Central memory CD4-positive, alpha-beta T cell (primary cell): ENCODE measurements at places on chromosomes 12 and 14.
A peak's percentile ranks its signal among the peaks of the same experiment; 100 is the strongest.

DNA sequence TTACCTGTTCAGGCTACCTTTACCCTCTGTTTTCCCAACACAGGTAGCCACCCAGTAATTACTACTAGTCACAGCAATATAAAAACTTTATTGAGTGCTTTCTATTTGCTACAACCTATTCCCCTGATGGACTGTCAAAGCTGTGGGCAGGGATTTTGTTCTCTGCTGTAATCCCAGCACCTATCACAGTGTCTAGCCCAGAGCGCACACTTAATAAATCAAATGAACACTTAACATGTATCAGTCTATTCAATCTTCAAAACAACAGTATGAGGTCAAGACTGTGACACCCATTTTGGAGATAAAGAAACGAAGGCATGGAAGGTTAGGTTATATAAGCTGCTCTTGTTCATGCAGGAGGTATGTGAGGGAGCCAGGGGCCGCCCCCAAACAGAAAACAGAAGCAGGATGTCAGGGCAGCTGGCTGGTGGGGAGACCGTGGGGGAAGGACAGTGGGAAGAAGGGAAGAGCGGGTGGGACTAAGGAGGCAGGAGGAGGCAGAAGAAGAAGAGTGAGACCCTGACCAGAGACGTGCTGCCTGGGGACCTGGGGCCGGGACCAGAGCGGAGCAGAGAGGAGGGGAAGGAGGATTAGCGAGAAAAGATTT is 1.7 kb downstream of the TNFRSF1A start:
- DNase-seq: peak; percentile 47

- DNase-seq: no peak
Observed at GRCh38 chr12:3551386-3551785, 60.4 kb downstream of the PRMT8 start.

- DNase-seq: no peak
Observed at GRCh38 chr12:90851800-90852718, 102.9 kb downstream of the CCER1 start.

DNA sequence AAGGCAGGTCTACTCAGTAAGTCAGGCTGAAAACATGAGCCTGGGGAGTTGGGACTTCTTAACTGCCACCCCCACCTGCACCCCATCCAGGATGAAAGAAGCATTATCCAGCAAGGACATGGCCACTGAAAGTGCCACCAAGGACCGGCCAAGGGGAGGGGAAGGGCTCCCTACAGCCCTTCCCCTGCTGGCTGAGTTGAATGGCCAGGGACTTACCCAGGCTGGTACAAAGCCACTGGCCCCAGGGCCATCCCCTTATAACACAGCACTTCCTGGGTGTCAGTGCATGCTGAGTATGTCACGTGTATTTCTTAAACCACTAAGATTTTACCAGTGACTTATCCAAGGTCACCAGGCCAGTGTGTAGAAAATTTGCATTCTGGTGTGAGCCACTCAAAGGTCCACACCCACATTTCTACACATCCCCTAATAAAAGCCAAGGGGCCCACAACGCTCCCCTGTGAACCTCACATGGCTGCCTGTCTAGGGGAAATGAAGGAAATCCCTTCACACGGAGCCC is 29.3 kb upstream of the ZFP36L1 start:
- no peak for DNase-seq

DNA sequence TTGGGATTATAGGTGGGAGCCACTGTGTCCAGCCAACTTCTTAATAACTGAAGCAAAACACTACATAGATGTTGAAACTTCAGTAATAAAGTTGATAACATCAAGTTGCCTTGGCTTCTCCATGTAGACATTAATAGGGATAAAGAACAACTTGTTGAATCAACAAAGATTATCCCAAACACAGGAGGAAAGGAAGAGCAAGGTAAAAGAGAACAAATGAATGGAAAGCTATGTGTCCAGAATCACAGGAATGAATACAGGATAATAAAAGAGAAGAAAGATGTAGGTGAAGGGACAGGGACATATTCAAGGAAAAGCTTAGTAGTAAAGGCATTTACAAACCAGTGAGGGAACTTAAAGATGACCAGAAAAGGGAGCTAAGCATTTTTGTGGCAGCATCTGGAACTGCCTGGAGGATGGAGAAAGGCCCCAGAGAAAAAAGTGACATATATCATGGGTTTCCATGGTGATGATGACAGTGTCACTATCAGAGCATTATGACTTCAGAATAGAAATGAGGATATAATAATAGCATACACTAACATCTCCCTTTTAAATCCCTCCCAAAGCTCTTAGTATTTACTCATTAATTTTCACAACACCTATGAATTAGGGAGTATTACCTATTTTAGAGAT is 24.0 kb upstream of the MDM1 start:
- DNase-seq: no peak

GRCh38 chr14:78710963-78711362 is 540.8 kb downstream of the NRXN3 start:
- DNase-seq: no peak

- DNase-seq: no peak
Observed at GRCh38 chr14:60094306-60094897, 2.7 kb downstream of the PCNX4 start.

DNA sequence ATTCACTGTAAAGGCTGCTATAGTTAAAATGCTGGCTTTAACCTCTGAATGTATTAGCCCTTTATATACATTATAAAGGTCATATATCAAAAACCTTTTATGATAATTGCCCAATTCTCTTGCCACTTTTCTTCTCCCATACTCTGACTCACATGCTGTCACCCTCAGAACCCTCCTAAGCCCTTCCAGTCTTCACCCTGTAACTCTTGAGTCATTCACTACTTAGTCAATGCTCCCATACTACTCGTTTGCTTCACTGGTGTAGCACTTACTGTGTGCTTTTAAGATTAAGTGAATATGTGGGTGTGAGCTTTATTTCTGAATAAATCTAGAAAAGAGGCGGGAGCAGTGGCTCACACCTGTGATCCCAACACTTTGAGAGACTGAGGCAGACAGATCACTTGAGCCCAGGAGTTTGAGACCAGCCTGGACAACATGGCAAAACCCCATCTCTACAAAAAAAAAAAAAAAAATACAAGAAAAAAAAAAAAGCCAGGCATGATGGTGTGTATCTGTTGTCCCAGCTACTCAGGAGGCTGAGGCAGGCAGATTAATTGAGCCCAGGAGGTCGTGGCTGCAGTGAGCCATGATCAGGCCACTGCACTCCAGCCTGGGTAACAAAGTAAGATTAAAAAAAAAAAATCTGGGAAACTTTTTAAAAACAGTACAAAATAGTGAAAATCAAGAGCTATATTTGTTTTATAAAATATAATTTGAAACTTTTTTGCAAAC is 37.6 kb downstream of the SPATA7 start:
- DNase-seq: no peak

GRCh38 chr12:52942066-52942900 is 6.6 kb upstream of the KRT18 start:
- DNase-seq: no peak

DNA sequence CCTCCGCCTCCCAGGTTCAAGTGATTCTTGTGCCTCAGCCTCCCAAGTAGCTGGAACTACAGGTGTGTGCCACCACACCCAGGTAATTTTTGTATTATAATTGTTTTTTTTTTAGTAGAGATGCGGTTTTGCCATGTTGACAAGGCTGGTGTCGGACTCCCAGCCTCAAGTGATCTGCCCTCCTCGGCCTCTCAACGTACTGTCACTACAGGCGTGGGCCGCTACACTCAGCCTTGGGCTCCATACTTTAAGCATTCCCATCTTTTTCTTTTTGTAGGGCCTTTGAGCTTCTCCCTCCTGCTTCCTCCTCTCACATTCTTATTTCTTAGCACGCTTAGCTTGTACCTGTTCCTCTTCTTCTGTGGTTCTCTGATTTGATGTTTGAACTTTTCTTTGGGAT is 62.8 kb downstream of the SERPINA3 start:
- no peak for DNase-seq

DNA sequence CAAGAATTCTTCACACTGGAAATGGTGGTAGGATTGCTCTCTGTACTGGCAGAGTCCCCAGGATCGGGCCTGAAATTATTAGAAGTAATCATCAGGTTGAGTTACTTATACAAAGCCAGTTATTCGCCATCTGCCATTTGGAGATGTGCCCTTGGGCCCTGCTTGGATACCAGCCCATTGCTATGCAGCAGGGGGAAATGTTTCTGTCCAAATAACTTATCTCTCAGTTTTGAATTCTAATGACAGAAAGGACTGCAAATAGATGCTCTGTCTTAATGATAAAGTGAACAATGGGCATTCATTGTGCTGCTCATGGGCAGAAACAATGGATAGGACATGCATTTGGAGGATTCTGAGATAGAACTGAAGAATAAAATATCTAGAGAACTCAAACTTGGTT is 139.1 kb upstream of the PELI2 start:
- no peak for DNase-seq

DNA sequence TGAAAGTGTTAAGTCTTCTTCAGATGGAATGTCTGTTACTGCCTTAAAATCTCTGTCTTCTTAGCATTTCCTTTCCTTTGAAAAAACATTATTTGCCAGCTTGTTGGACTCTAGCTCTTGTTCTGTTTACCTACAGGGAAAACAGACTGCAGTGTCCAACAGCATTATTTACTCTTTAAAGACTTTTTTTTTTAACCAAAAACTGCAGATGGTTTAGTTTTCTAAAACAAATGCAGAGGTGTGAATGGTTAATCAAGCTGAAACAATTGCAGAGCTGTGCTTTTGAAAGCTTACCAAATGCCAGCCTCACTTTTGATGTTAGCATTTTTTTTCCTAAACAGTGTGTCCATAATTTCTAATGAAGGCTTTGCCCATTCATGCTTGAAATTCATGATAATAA is 323.3 kb downstream of the TMEM117 start:
- no peak for DNase-seq

DNA sequence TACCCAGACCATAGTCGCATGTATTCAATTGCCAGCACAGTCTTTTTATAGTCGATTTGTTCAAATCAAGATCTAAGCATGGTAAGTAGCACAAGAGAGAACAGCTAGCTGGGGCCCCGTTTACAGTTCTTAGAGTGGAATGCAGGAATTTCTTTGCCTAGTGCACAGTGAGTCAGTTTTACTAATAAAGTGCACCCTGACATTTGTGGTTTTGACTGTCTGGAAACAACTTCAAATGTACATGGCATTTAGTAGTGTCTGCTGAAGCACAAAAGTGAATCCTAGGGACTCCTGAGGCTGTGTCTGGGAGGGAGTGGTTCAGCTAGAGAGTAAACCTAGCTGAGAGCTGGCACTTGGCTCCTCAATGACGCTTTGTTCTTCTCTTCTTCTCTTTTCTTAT is 64.9 kb downstream of the TMX1 start:
- DNase-seq: no peak

- DNase-seq: no peak
Observed at GRCh38 chr14:55317542-55318306, 46.5 kb downstream of the FBXO34 start.

DNA sequence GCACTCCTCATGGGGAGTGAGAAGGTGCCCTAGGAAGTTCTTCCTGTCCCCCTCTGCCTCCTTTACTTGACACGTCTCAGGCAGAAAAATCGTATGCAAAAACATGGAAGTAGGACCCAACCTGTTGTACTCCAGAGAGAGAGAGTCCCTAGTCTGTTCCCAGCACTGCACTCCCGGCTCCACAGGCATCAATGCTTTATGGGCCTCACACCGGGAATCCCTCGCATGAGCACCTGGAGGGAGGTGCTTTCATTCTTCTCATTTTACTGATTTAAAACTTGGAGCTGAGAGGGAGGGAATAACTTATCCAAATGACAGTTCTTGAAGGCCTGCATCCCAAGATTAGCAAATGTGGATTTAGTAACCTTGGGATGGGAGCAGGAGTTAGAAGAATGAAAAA is 1101.4 kb downstream of the BCL11B start:
- no peak for DNase-seq

GRCh38 chr14:92968291-92969020 is 45.5 kb downstream of the CHGA start:
- no peak for DNase-seq

GRCh38 chr14:96623676-96624484 is 121.7 kb downstream of the PAPOLA start:
- no peak for DNase-seq
